ENCODE measurements at places on chromosomes 6 and 20. TPM values are rescaled to one million over a fixed set of nuclear protein-coding genes. Genes with fewer than 3 reads are reported as not detected.

The NRSN1 gene
- 0.56 TPM for polyA plus RNA-seq

The KIAA1586 gene
- 24.5 TPM for polyA plus RNA-seq

The ULBP2 gene
- 2.2 TPM for polyA plus RNA-seq

The ADTRP gene
- polyA plus RNA-seq, result 1.2 TPM

DNA sequence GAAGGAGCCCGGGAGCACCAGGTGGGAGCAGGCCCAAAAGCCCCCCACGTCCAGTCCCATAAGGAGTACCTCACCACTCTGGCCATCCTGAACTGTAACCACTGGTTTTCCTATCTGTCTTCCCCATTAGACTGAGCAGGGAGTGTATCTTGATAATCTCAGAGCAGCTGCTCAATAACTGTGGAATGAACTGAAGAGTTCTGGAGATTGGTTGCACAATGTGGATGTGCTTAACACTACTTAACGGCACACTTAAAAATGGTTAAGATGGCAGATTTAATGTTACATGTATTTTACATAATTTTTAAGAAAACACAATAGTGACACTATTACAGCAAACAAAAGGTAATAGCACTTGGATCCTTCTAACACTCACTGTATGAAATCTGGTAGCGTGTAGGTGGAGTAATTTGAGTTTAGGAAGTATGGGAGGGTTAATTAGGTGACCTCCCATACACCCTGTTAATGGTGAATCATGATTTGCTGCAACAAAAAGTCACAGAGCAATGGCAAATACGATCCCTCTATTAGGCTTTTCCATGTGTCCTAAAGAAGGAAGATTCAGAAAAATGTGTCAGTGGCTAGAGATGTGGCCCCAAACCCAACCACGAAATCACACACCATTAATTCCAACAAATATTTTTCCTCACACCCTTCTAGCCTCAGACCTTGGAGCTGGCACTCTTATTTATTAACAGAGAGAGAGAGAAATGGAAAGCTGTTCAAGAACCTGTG lies 18.4 kb downstream of the TRAM2 start:
- no peak for DNase-seq

GRCh38 chr6:157542414-157543160 lies 161.6 kb downstream of the ZDHHC14 start:
- DNase-seq, result no peak

DNA sequence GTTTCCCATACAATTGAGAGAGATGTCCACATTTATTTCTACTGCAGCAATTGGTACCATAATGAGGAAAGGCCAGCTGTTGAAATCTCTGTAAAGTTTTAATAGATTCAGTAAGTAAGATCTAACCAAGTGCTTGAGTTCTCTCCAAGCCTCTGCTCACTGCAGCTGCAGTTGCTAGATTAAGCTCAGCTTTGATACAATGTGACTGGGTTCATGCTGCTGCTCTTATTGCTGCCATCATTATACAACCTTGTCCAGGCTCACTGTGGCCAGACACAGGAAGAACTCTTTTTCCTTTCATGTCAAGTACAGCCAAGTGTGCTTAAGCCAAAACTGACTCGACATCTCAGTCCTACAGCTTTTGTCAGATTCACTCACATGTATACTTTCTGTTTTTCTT lies 423.5 kb downstream of the GJA1 start:
- DNase-seq, result no peak

GRCh38 chr20:17129089-17129488 lies 97.8 kb upstream of the PCSK2 start:
- DNase-seq, result no peak

GRCh38 chr20:29298759-29299613 lies 1958.5 kb upstream of the DEFB115 start:
- no peak for DNase-seq
